ENCODE measurements at places on chromosomes 11 and 22. TPM values are rescaled to one million over a fixed set of nuclear protein-coding genes. Genes with fewer than 3 reads are reported as not detected.

The TRPC6 gene
- total RNA-seq, result not detected

The RFPL2 gene
- total RNA-seq, result not detected

GRCh38 chr11:67400942-67401494, 640 bp downstream of the PPP1CA start:
- DNase-seq, result no peak
- peak overlapping the region; percentile 98 for H3K4me3 ChIP-seq
- peak overlapping the region; percentile 84 for H3K27ac ChIP-seq
- H3K36me3 ChIP-seq, result peaks cover 16% of the 10 kb centered on the region
- peaks cover 53% of the 10 kb centered on the region for H3K4me1 ChIP-seq
- H3K27me3 ChIP-seq, result no peaks in the 10 kb centered on the region

GRCh38 chr11:86636275-86636674, 36.1 kb downstream of the ME3 start:
- no peaks in the 10 kb centered on the region for H3K36me3 ChIP-seq
- no peak overlapping the region for H3K27ac ChIP-seq

GRCh38 chr11:120024586-120024985, 113.3 kb downstream of the TRIM29 start:
- no peak overlapping the region for H3K27ac ChIP-seq
- no peaks in the 10 kb centered on the region for H3K4me1 ChIP-seq
- peaks cover 27% of the 10 kb centered on the region for H3K27me3 ChIP-seq
- H3K36me3 ChIP-seq, result no peaks in the 10 kb centered on the region
- no peak for DNase-seq

Measured in HepG2 (cell line).